NCI-H1930 (cell line): ENCODE measurements at places on chromosomes 3 and 15.

DNA sequence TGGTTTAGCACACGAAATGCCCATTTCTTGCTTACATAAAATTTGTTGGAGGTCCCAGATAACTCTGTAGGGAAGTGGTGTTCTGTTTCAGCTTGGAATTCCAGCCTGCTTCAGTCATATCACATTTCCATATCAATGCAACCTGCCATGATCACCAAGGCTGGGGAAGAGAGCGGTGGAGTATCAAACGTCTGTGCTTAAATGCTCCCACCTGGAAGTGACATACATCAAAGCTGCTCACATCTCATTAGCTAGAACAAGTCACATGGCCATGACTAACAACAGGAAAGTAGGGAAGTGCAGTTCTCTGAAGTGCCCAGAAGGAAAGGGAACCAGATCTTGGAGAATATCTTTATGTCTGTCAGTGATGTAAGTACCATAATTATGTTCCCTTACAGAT, 130.2 kb upstream of the CFAP20DC start:
- DNase-seq = no peak

DNA sequence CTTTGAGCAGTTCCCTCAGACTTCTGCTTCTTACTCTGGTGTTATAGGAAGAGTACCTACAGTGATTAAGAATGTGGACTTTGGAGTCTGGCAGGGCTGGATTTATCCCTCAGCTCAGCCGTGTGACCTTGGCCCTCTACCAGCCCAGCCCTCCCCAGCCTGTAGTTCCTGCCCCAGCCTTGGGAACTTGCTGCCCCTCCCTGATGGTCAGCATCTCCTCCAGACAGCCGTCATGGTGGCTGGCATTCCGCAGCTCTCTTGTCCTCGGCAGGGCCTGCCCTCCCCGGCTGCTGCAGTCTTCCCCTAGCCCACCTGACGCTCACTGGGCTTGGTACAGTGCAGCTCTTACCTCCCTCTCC, 21.9 kb upstream of the CPNE9 start:
- DNase-seq = no peak

DNA sequence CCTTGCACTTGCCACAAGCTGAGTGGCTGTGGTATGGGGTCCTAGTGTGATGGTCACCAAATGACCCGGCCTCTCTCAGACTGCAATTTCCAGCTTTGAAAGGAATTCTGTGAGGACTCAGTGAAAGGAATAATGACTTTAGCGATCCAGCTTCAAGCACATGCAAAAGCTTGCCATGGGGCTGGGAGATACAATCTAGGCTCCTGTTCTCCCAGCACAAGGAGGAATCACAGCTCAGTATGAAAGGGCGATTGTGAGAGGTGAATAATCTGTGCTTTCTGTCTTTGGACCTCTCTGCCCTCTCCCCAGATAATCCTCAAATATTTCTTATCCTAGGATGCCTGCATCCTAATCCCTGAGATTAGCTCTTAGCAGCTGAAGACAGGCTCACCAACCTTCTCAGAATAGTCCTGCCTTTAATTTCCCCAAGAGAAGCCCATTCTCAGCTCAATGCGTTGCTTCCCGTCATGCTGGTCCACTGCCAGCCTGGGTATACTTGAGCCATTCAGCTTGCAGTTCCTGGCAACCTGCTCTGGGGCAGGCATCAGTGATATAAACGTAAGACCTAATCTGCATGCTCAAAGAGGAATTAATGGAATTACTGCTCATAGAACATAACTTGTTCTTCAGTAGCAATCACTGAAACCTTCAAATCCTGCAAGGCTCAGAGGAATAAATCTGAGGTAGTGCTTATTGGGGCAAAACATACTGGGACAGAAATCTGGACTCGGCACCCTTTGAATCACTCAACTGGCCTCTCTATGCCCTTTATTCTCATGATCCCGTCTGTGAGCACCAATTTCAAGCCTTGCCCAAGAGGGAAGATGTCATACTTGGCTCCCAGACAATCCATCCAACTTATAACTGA, 15.1 kb downstream of the TLNRD1 start:
- DNase-seq = no peak

- no peak for DNase-seq
Observed at GRCh38 chr15:83769411-83769999, 115.6 kb downstream of the ADAMTSL3 start.

- DNase-seq = no peak
Observed at GRCh38 chr15:72098040-72098439, 19.9 kb downstream of the MYO9A start.

DNA sequence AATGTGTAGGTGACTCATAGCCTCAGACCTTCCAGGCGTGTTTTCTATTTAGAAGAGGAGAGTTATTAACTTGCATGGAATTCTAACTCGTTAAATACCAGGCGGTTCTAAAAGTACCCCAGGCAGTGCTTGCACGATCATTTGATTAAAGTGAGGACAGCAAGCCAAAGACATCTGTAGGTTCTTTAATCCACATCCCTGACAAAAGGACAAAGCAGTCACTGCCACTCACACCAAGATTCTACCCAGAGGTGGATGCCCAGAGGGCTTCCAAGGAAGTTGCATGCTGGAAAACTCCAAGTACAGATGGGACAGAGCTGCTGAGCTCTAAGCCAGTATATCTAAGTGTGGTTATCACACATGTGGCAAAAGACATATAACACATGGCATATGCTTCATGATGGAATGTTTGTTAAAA, 372.1 kb downstream of the ROBO2 start:
- no peak for DNase-seq

- no peak for DNase-seq
Observed at GRCh38 chr3:180420016-180420415, 181.9 kb upstream of the TTC14 start.

- DNase-seq = no peak
Observed at GRCh38 chr3:37489355-37489754, 315.0 kb upstream of the LRRFIP2 start.

GRCh38 chr15:85625856-85626255, 168.9 kb downstream of the KLHL25 start:
- no peak for DNase-seq

- no peak for DNase-seq
Observed at GRCh38 chr3:193465992-193466608, 87.5 kb upstream of the ATP13A5 start.

DNA sequence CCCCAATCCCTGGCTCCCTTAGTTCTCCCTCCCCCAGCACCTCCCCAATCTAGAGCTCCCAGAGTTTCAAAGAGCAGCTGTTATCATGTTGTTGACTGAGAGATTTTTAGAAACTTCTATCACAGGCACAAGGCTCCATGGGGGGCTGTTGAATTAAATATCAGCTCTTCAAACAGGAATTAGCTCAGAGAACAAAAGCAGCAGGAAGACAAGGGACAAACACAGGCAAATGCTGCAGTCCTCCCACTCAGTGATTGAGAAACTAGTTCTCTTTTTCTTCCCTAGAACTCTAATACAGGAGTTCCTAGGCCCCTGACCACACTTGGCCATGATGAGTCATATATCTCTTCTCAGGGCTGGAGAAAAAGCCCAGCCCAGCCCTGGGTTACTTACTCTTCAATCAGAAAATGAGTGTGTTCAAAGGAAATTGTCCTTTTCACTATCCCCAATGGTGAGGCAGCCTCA, 262.1 kb downstream of the IGSF11 start:
- DNase-seq = no peak

DNA sequence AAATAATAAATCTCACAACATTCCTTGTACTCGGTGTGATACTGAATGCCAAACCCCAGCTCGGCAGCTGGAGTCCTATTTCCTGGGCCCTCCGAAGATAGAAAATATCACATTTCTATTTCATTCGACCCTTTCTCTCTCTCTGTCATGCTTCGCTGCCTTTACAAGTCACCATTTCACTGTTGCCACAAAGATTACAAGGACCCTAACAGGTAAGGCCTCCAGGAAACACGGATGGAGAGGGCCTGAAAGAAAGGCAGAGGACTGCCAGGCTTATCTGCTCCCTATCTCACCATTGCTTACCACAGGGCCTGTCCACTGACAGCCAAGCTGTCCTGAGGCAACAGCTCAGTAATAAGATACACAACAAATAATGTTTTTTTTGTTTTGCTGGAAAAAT, 376.5 kb downstream of the MECOM start:
- DNase-seq = no peak

DNA sequence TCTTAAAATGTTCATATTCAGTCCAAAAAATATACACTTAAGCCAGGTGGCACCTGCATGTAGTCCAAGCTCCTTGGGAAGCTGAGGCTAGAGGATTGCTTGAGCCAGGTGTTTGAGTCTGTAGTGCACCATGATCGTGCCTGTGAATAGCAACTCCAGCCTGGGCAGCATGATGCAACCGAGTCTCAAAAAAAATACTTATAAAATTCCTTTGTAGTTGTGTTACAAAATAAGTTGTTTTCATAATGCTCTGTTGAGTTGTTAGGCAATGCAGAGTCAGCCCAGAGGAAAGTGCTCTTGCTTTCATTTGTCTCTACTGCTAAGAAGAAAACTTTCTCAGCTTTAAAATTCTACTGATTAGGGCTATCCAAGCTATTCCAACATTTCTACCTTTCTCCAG, 442.8 kb upstream of the ARRDC4 start:
- DNase-seq = no peak

- DNase-seq = no peak
Observed at GRCh38 chr15:95162967-95163531, 931.7 kb downstream of the MCTP2 start.

- DNase-seq = no peak
Observed at GRCh38 chr15:59946084-59946483, 58.0 kb upstream of the FOXB1 start.

DNA sequence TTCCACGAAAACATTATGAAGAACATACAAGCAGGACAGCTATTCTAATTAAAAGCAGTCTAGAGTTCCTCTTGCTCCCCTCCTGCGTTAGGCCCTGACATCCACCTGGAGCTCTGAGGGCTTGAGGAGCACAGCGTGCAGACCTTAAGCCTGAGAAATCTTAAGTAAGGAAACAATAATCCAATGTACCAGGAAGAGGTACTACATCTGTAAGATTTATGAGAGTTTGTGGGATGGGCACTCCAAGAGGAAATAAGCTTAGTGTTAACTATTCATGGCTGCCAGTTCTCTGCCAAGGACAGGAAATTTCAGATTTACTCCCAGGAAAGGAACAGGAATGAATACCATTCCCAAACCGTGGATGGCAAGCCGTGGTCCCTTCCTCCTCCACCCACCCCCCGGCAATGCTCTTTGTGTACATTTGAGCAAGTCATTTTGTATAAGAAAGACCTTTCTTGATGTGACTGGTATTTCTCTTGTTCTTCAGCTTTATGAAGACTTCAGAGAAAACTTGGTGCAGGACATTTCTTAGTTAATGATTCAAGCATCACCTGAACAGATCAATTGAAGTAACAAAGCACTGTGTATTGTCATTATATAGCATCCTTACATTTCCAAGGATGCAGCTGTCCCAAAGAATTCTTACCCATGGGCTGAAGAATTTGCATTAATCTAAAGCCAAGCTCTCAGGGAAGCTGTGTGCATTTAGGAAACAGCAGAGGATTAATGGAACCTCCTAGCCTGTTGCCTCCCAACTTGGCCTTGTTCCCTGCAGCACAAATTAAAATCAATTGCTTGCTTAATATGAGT, 28.8 kb upstream of the VILL start:
- no peak for DNase-seq

DNA sequence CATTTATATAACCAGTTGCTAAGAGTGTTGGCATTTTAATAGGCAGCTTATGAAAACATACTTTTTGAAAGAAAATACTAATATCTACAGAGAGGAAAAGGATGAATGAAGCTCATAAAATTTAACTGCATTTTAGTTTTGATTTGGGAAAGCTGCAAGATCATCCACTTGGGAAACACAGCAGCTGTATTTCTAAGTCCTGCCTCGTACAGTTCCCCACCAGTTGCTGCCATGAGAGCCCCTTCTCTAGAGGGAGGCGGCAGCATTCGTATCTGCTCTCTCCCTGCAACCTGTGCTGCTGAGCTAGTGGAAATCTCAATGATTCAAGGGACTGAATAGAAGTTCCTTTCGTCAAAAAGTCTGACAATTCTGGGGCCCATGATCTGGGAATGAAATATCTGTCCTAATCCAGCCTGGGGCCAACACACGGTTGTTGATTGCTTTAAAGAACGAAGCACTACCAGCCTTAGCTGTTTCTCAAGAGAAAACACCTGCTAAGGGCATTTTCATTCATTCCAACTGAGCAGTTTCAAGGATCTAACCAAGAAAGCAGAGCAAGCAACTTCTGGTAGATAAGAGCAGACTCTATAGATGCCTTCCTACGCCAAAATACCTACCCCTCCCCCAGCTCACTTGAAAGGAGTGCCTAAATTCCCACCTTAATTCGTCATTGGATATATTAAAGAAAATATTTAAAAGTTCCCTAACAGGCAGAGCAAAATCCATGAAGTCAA, 223.7 kb downstream of the MAGI1 start:
- DNase-seq = no peak

DNA sequence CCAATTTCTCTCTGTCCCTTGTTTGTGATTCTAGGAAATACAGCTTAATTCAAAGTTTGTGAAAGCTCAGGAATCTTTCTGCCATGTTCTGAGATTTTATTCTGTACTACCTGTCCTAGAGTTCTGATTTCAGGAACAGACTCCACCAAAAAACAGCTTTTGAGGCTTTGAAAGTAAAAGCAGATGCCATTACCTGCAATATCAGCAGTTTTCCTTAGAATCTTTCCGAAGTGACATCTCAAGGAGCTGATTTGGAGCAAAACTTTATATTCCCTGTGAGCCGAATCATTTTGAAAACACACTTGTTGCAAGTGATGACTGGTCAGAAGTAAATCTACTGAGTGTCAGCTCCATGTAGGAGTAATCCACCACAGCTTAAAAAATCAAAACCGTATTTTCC, 59.3 kb upstream of the CCNL1 start:
- DNase-seq = no peak

DNA sequence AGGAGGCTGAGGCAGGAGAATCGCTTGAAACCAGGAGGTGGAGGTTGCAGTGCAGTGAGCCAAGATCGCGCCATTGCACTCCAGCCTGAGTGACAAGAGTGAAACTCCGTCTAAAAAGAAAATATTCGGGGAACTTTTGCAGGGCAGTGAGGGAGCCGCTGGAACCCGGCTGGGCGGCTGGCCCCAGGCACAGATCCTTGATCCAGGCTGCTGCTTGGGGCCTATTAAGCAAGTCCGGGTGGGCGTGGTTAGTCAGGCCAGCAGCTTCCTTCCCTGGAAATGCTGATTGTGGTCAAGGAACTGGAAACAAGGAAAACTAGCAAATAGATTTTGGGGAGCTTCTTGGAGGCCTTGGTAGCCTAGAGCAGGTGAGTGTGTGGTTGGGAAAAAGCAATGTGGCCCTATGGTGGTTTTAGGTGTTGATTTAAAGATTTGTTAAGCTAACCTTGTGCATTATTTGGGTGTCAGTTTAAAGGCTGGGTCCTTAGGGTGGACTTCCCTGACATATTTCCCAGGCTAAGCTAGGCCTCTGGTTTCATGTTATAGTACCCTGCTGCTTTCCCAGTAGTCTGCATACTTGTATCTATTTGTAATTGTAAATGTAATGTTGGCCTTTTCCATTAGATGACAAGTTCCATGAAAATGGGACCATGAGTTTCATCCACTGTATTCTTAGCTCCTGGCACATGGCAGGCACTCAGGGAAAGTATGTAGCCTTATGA, 17.7 kb upstream of the SNX22 start:
- no peak for DNase-seq

DNA sequence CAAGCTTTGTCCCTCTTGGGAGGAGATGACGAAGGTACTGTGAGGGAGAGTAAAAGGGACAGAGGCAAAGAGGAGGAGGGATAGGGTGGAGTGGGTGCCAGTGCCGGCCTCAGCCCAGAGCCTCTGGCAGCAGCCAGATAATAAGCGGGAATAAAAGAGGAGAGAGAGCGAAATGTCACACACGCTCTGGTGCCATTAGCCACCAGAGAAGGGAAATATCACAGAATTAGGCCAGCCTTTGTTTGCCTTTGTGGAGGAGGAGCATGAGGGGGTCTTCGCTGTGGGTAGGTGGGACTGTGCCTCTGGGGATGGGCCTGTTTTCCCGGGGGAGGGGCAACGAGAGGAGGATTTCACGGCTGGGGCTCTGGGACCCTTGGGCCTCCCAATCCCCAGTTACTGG, 67.8 kb downstream of the LINGO1 start:
- no peak for DNase-seq
